ENCODE measurements at places on chromosomes 3 and 15.

GRCh38 chr3:48863122-48863521 is 15.4 kb upstream of the PRKAR2A start:
- no peak for DNase-seq

GRCh38 chr15:81281766-81282605 is 42.0 kb downstream of the STARD5 start:
- no peak for DNase-seq

DNA sequence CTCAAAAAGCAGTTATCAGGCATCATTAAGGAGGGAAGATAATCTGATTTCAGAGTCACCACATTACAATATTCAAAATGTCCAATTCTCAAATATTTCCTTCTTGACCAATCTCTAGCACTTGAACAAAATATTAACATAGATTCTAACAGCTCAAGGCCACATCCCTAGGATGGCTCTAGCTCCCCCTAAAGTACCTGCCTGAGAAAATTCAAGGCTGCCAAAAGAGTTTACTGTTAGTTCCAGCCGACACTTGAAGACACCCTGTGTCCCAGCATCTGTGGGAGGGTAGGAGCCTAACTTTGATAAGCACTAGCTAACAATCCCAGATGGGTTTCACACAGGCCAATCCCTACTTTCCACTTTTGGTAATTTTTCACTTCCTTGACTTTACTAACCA is 10.4 kb downstream of the NSMCE3 start:
- no peak for DNase-seq

DNA sequence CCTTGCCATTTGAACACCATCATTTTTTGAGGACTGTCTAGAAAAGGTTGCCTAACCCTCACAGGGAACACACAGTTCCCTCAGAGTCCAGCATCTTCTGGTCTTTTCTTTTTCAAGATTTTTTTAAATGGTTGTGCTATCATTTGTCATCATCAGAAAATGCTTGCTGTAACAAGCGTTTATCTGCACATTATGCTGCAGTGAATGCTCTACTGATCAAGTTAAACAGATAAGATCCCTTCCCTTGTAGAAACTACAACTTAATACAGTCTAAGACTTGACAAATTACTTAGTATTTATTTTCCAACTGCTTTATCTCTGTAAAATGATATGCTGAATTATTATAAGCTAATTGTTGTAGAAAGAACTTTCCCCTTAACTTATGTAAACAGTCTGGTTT is 11.9 kb upstream of the ALPK3 start:
- no peak for DNase-seq

DNA sequence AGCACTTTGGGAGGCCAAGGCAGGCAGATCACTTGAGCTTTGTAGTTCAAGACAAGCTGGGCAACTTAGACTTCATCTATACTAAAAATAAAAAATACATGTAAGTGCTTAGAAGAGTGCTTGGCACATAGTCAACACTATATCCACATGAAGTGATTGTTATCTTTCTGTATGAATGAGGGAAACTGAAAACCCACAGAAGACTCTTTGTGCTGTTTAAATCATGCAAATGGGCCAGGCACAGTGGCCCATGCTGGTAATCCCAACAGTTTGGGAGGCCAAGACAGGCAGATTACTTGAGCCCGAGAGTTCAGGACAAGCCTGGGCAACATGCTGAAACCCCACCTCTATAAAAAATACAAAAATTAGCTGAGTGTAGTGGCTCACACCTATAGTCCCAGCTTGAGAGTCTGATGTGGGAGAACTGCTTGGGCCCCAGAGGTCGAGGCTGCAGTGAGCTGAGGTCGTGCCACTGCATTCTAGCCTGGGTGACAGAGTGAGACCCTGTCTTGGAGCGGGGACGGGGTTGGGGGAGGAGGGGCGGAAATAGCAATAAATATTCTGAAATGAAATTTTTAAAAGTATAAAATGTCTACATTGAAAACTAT is 129.7 kb downstream of the NR2E3 start:
- DNase-seq = no peak

DNA sequence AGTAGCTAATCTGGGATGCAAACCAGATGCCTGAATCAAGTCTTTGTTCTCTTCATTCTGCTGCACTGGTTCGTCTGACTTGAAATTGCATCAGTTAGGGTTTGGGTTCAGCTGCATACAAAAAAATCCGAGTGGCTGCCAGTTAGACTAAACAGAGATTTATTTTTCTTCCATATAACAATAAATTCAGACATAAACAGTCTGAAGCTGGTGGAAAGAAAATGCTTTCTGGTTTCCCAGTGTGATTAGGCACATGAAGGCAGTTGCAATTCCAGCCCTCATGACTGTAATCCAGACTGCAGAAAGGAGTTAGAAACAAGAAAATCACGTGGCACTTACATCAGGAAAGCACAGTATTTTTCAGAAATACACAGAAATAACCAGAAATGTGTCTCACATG is 930.7 kb downstream of the MCTP2 start:
- peak; percentile 50 for DNase-seq

- no peak for DNase-seq
Measured at GRCh38 chr3:46860810-46861604, 2.2 kb downstream of the MYL3 start.

GRCh38 chr3:14303336-14304100 is 98.9 kb upstream of the SLC6A6 start:
- DNase-seq = peak; percentile 60

GRCh38 chr3:147298511-147298982 is 107.8 kb downstream of the ZIC4 start:
- DNase-seq = peak; percentile 99
